ENCODE measurements at places on chromosomes 6 and 20. TPM values are rescaled to one million over a fixed set of nuclear protein-coding genes. Genes with fewer than 3 reads are reported as not detected.

Gene POLR3F
- 11.9 TPM for polyA plus RNA-seq

Gene GJA10
- not detected for polyA plus RNA-seq

Gene IMPG1
- 0.35 TPM for polyA plus RNA-seq

Gene BHLHE23
- not detected for polyA plus RNA-seq

DNA sequence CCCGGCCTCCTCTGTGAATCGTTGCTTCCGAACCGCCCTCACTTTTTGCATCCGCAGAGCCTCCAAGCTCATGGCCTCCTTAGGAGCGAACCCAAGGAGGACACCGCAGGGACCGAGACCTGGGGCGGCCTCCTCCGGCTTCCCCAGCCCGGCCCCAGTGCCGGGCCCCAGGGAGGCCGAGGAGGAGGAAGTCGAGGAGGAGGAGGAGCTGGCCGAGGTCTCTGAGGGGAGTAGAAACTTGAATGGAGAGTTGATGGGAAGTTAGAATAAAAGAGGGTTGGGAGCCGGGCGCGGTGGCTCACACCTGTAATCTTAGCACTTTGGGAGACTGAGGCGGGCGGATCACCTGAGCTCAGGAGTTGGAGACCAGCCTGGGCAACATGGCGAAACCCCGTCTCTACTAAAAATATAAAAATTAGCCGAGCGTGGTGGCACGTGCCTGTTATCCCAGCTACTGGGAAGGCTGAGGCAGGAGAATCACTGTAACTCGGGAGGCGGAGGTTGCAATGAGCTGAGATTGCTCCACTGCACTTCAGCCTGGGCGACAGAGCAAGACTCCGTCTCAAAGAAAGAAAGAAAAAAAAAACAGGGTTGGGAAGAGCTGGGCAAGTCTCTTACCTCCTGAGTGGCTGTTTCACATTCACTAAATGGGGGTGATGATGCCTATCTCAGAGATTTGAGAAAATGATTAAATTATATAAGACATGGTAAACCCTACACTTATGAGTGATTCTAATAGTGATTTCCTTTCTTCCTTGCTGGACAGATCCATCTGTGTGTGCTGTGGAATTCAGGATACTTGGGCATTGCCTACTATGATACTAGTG, 805 bp downstream of the MSH5 start:
- no peak for DNase-seq

DNA sequence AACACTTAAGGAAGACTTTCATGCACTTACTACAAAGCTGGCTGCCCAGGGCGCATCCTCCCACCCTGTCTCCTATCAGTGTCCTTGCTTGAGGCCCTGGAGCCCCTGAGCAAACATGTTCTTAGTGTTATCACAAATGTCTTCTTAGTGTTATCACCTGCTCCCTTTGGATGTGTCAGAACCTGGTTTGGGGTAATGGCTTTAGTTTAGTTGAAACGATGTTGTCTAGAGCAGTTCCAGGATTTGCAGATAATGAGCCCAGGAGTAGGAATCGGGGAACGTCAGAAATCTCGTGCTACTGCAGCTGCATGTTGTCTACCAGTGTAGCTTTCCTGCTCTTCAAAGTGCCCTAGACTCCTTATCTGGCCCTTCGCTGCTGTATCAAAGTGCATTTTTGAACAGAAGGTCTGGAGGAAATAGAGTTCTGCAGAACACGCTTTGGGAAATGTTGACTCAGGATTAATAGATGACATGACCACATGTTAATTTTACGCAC, 69.6 kb downstream of the PHACTR2 start:
- no peak for DNase-seq

- no peak for DNase-seq
These were observed 6.0 kb downstream of the HRH3 start for GRCh38 chr20:62214067-62214466.

GRCh38 chr6:26539071-26539615, 977 bp downstream of the HMGN4 start:
- no peak for DNase-seq

DNA sequence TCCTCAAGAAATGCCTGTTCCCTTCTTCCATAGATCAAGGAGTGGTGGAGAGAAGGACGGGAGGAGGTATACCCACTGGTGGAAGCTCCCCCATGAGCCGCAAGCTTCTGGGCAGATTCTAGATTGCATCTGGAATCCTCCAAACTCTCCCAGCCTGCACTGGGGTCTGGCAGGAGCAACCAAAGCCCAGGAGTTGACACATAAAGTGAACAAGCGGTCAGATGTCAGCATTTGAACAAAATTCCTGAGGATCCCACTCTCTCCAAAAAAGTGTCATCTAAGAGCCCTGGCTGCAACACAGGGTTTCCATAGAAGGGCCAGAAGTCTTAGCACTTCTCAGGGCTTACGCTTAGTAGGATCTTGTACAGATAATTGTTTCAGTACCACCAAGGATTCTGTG, 88.2 kb downstream of the KCNB1 start:
- DNase-seq, result no peak

DNA sequence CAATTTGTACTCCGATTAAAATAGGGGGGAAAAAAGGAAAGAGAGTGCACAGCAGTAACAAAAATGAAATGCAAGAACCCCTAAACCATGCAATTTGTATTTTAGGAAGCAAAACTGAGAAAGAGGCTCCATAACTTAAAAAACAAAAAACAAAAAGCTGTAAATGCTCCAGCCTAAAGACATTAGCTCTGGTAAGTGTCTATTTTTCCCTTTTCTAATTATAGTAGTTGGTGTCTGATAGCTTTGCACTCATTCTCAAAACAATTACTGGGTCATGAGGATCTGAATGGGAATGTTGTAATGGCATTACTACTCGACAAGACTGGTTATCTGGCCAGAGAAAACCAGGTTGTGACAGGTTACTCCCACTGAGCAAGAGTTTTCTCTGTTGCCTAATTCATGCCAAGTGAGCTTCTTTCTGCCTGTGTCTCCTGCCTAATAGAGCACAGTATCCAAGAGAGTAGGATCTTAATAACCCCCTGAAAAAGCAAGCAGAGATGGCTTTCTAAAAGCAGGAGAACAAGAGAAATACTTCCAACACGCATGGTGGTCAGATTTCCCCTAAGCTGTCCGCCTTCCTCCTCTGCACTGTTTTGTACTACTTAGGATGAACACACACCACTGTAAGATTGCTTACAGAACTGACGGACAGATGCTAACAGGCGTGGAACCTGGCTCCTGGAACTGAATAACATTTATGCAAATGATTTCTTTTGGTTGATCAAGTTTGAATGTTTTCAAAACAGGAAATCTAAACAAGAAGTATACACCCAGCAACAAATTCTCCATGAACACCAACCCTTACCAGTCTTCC, 86.4 kb downstream of the FKBP5 start:
- no peak for DNase-seq

DNA sequence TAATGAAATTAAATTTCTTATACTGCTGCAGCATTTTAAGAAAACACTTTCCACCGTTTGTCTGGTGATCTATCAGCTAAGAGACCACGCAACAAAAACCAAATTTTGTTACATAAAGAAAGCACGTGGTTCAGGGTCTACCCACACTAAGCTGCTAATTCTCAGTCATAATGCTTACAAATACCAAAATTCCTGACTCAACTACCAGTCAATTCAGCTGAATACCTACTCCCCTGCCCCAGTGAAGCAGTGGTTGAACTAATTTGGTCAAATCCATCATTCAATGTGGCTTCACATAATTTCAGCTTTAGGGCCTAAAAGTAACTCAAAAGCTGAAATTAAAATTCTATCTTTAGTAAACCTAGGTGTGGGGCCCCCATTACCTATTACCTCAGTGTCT, 468.6 kb upstream of the ARID1B start:
- no peak for DNase-seq

- DNase-seq, result no peak
These were observed 799 bp upstream of the ME1 start for GRCh38 chr6:83431545-83432155.

GRCh38 chr6:148435386-148435785, 92.7 kb downstream of the SASH1 start:
- DNase-seq, result no peak

DNA sequence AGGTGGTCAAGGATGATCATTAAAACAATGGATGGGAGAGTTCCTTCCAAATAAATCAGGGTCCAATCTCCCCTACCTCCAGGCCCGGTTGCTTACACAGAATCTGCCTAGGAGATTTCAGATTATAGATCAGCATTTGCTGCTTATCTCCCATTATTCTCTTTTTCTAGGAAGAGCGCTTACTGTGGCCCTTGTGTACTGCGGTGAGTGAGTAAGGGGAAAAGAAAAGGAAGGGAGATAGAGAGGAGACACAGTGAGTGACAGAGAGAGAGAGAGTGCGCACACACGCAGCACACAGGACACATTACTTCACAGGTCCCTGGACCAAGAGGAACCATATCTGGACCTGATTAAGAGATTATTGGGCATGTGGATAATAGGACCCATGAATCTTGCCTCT, 6.2 kb downstream of the LATS1 start:
- no peak for DNase-seq

- no peak for DNase-seq
These were observed 1.2 kb upstream of the ULBP2 start for GRCh38 chr6:149940672-149940982.

DNA sequence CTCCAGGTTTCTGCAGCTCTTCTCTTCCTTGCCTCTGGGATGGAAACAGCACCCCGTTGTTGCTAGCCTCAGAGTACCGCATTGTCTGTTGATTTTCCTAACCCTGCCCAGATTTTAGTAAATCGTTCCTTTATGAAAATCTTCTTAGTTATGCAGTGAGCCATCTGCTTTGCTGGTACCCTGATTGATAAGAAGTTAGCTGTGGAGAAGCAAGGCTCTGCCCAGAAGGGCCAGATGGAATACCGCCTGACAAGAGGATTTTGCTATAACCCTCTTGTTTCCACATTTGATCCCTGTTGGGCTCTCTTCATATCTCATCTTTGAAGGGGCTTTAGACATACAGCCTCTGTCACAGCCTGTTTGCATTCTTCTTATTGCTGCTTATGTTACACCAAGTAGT, 229.0 kb downstream of the CDKAL1 start:
- no peak for DNase-seq

DNA sequence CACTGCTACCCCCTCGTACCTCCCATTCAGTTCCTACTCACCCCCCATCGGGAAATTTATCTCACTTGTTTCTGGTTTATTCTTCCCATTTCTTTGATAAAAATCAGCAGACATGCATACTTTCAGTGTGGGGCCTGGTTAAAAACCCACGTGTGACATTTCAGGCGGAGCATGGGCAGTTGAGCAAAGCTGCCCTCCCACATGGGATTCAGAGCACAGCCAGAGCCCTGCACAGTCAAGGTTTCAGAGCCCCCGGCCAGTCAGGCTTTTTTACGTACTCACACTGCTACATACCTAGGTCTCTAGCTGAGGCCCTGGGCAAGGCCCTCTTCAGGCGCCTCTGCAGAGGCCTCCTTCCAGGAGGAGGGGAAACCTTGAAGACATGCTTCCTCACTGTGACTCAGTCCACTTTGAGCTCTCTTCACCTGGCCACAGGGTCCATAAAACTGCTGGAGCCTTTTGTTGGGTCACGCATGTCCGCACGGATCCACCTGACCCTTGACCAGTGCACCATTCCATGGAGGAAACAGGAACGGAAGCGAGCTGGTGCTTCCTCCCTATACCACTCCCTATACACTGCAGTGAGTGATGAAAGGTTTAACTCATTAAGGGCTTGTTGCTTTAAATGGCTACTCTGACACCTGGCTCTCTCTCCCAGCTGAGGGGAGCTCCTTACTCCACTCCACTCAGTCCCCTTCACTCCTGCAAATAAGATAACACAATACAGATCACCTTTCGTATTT, 713.3 kb downstream of the PRKN start:
- DNase-seq, result no peak

GRCh38 chr6:149217466-149217888, 100.0 kb upstream of the TAB2 start:
- no peak for DNase-seq

DNA sequence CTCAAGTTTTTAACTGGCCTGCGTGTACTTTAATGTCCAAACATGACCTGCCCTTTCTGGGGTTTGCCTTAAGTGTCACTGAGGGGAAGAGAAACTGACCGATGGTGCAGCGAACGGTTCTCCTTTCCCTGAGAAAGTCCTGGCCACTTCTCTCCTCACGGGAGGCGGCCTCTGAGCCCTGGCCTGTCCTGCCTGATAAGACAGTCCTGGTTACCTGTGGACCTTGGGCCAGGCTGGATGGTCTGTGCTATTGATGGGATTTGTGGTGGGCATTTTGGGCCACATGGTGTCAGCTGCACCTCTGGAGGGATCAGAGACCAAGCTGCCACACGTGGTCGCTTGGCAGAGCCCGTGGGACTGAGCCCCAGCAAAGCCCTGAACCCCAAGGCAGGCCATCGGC, 11.6 kb upstream of the NTSR1 start:
- DNase-seq, result no peak

All from muscle of arm (tissue), 14 donors.